ENCODE measurements at places on chromosomes 3 and 15.

- DNase-seq, result no peak
These were observed 337.8 kb upstream of the NR2E3 start for GRCh38 chr15:71472566-71472965.

DNA sequence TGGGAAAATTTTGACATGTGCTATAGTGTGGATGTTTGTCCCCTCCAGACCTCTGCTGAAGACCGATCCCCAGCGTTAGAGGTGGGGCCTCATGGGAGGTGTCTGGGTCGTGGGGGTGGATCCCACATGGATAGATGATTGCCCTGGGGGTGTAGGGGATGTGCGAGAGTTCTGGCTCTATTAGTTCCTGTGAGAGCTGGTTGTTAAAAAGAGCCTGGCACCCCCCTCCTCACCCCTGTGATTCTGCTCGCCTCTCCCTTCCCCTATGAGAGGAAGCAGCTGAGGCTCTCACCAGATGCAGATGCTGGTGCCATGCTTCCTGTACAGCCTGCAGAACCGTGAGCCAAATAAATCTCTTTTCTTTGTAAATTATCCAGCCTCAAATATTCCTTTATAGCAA lies 67.4 kb downstream of the ATP10A start:
- DNase-seq, result no peak

- DNase-seq, result no peak
These were observed 4.4 kb upstream of the ATP13A4 start for GRCh38 chr3:193559100-193559499.

- DNase-seq, result no peak
These were observed 160.3 kb downstream of the SMAD6 start for GRCh38 chr15:66862111-66862939.

DNA sequence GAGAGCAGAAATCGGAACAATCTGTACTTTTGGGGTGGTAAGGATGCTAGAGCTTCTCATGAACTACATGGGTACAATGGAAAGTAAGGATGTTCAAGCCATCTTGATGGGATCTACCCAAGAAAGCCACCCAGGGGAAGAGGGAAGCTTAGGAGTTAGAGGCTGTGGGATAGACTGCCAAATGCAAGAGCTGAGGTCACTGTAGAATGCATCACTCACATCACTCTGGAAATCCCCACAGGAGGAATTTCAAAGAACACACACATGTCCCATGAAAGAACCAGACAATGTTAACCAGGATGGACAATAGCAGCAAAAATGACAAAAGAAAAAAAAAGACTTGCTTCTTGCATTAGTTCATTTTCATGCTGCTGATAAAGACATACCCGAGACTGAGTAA lies 32.8 kb upstream of the UBE2E2 start:
- DNase-seq, result no peak

DNA sequence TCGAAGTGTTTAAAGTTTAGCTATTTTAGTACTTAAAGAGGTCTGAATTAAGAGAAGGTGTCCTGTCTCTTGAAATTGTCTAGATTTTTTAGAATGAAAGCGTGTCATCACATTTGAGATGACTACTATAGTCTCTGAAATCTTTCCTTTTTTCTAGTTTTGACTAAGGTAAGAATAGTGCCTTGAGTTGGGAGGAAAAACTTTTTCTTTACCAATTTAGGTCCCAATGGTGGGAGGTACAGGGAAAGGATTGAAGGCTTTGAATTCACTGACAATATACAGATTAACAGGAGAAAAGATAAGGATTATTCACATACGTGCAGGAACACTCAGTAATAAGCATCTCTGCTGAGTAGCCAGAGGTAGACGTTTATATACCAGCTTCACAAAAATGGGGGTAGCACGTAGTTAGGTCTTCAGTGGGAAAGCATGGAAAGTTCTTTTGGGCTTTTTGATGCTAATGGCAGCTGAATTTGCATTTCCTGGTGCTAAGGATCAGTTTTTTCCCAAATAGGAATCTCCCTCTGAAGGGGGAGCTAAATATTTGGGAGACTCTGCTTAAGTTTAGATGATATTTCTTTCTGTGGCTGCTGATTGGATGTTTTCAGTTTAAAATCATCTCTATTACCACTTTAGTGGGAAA lies 88.1 kb downstream of the VPS8 start:
- DNase-seq, result no peak

DNA sequence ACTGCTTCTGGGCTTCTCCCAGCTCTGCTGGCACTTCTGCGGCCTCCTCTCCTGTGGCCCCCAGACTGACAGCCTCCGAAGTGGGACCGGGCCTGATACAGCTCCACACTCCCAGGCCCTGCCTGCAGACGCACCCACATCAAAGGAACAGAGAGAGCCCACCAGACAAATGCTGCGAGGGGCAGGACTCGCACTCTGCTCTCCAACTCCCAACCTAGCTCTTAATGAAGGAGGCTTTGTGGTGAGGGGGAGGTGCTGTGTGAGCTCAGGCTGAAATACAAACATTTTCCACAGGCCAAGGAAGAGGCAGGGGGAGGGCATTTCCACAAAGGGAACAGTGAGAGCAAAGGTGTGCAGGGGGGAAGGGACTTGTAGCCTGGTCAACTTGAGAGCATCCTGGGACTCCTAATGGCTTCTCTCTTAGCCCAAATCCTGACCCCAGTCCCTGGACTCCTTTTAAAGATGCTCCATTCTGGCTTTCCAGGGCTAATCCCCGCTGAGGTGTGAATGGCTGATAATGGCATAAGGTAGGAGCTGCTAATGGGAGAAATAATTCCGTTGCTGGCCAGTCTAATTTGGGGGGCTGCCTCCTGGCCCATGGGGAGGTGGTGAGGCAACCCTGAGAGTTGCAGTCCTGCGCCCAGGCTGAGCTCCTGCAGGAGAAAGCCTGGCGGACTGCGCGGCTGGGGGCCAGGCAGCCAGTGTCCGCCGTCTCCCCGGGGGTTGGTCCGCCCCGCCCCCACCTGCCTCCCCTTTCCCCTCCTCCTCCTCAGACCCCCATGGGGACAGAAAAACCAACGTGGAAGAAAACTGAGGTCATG lies 9.6 kb downstream of the LINGO1 start:
- DNase-seq, result no peak

DNA sequence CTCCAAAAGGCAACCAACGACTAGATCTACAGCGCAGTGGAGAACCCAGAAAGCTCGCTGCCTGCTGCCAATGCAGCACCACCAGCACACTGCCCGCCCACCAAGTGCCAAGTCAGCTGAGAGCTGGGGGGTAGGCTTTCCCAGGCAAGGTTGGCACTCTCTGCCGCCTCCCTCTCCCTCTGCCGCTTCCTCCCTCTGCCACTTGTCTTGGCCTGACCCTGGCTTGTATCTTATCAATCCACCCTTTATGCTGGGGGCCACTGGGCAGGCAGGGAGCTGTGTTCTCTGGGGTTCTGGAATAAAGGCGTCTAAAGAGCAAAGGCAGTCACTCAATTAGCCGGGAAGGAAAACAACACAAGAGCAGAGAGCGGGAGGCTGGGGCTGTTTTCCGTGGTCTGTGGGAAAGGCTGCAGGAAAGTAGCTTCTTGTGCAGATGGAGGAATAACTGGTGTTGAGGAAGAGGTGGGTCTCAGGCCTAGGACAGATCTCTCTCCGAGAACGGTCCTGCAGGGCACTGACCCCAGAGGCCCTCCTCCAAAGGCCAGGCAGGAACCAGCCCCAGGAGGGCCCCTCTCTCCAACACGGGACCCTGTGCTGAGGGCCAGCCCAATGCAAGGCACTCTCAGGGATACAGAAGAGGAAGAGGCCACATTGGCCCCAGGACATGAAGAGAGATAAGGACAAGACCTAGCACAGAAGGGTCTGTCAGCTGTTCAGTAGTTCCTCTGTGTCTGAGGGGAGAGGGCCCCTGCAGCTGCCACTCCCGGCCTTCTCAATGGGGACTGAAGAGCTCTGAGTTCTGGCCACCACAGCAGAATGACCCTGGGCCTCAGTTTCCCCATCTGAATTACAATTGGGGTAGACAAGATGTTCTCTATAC lies 30.8 kb downstream of the ACSBG1 start:
- DNase-seq, result no peak

- DNase-seq, result no peak
These were observed 8.5 kb downstream of the CDCP1 start for GRCh38 chr3:45137656-45138181.

GRCh38 chr3:21752749-21753347 lies 1.8 kb upstream of the ZNF385D start:
- no peak for DNase-seq

DNA sequence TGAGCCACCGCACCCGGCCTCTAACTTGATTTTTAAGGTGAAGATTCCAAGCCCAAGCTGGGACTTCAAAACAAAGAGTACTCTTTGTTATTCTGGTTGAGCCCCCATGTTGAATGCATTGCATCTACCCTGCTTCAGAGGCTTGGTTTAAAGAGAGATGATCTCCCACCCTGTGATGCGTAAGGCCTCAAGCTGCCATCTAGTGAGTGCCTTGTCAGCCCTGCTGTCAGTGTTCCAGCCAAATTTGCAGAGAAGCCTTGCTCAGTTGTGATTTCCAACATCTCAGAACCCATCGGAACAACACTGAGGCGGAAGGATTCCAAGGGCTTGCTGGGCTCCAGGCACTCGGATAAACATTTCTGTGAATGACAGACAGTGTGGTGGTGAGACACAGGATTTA lies 210.7 kb upstream of the RGMA start:
- no peak for DNase-seq

- no peak for DNase-seq
These were observed 44.9 kb downstream of the CD86 start for GRCh38 chr3:122100083-122100482.

- DNase-seq, result no peak
These were observed 470.3 kb downstream of the CNTN4 start for GRCh38 chr3:2568929-2569328.

DNA sequence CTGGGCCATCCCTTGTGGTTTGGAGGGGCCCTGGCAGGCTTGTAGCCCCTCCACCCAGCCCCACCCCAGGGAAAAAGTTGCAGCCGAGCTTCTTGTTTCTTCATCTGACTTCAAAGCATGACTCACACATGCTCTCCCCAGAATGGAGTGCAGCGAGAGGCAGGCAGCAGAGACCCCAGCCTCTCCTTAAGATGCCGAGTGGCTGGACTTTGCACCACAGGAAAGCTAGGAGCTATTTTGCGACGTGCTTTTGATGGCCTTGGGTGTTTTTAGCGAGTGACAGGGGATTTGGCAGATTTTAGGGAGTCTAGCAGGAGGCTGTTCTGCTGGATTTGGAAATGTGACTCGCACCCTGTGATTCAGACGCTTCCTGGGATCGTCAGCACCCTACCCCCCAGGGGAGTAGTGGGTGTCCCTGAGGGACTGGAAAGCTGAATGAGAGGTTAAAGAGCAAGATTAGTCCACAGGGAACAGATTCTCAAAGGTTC lies 14.2 kb downstream of the BAHD1 start:
- no peak for DNase-seq

DNA sequence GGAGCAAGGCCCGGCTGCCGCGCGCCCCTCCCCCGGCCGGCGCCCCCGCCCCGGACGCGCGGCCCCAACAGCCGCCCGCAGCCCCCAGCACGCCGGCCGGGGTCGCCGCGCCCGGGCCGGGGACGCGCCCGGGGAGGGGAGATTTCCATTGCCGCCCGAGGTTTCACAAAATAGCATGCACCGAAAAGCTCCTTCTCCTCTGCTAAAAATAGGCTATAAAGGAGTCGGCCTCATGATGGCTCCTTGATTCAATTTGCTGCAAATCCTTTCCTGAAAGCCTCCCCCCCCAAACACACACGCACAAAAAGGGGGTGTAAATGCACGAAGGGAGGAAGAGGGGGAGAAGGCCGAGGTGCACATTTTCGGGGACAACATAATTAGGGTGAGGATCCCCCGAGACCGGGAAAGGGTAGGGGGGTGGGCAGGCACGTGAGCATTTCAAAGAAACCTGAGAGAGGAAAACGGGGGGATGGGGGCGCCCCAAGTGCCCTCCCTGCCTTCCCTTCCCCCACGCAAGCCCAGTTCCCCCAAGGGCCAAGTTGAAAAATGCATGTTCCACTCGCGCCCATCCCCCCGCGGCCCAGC lies 734 bp downstream of the TBL1XR1 start:
- no peak for DNase-seq

DNA sequence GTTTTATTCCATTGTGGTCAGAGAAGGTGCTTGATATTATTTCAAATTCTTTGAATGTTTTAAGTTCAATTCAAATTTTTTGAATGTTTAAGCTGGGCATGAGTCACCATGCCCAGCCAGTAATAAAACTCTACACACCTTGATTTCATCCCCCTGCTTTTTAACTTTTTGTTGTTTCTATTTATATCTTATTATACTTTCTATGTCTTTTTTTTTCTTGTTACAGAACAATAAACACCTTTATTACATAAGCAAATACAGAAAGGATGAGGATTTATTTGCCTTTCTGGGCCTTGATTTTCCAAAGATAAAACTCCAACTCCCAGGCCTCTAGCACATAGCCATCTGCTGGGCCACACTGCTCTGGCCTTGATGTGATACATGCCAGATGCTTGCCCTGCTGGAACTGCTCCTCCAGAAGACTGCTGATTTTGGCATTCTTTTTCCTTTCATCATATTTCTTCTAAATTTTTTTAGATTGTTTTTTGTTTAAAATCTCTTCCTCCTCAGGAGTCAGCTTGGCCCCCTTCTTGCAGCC lies 14.0 kb downstream of the DNAH12 start:
- no peak for DNase-seq

DNA sequence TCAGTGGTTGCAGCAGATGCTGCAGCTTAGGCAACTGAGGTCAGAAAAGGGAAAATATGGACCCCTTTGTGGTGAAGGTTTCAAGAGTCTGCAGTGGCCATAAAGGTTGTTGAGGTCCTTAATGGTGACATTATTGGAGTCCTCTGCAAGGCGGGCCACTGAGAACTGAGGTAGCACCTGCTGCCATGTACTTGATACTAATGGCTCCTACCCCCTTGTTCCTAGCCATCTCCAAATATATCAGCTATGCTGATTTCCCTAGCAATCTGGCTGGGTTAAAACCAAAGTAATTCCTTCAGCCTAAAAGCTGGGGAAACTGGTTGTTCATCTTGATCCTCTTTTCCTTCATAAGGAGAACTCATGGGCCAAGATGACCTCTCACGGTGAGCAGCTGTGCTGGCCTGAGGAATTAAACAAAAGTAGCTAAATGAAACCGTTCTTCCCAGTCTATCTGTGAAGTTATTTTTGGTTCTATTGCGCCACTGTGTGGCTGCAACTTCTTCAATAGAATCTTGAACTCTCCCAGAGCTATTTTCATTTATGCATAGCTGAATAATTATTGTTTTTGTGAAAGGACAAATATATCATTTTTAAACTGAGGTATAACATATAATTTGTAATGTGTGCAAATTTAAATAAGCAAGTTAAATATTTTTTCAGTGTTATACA lies 76.1 kb upstream of the PLSCR4 start:
- DNase-seq, result peak; percentile 52

DNA sequence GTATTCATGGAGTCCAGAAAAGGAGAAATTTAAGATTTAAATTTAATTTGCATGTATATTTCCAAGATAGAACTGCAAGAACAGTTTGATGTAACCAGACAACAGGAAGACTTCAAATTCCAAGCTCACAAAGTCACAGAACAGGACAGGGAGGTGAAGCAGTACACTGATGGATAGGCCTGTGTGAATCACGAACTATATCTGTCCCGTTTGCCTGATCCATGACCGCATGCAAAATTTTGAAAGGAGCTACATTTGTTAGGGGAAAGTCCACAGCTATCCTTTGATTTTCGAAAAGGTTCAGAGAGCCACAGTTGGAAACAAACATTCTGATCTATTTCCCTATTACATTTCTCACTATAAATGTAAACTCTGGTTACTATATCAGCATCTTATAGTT lies 79.5 kb upstream of the SLC12A8 start:
- DNase-seq, result no peak
